ENCODE measurements at places on chromosomes 2 and 18. TPM values are rescaled to one million over a fixed set of nuclear protein-coding genes. Genes with fewer than 3 reads are reported as not detected.

Gene SLC14A1
- not detected for total RNA-seq

Gene FMNL2
- total RNA-seq: 30.5 TPM

Gene GLI2
- total RNA-seq: 6.4 TPM

Gene GALNT5
- total RNA-seq: 1.1 TPM

Gene CLK1
- 169 TPM for total RNA-seq

Gene ASB18
- not detected for total RNA-seq

Gene EN1
- total RNA-seq: not detected

Gene ST8SIA3
- 0.16 TPM for total RNA-seq

Gene CENPA
- total RNA-seq: not detected

Gene NETO1
- total RNA-seq: under 0.01 TPM

GRCh38 chr18:72235422-72235821, 308.7 kb downstream of the CBLN2 start:
- no peak for DNase-seq

GRCh38 chr2:19670303-19670702, 231.5 kb downstream of the TTC32 start:
- DNase-seq: no peak

DNA sequence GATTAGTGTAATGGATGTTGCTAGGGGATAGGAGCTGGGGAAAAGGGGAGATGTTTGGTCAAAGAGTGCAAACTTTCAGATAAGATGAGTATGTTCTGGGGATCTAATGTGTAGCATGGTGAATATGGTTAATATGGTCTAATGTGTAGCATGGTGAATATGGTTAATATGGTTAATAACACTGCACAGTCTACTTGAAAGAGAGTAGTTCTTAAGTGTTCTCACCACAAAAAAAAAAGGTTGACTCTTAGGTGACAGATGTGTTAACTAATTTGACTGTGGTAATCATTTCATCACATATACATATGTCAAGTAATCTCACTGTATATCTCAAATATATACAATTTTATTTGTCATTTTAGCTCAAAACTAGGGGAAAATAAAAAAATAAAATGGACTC, 121.3 kb upstream of the CD226 start:
- no peak for DNase-seq

DNA sequence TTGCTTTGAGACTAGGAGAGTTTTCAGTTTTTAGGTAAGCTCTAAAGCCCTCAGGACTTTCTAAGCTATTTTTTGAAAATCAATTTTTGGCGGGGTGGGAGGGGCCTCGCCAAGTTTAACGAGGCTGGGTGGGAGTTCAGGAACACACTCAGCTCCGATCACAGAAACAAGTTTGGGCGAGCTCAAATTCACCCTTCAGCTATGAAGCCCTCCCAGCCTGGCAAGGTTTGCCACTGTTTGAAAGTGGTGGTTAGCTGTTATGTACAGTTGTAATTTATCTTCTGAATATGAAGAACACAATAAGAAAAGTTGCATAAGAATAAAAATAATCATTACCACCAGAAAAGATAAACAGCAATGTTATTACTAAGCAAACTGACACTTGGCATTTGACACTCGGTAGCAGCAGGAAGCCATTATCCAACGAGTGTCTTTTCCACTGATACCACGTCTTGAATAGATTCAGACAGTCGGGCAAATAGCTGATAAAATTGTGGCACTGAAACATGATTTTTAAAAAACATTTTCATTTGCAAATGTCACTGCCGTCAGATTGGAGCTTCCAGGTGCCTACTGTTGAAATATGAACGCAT, 59.8 kb downstream of the KCTD1 start:
- no peak for DNase-seq

DNA sequence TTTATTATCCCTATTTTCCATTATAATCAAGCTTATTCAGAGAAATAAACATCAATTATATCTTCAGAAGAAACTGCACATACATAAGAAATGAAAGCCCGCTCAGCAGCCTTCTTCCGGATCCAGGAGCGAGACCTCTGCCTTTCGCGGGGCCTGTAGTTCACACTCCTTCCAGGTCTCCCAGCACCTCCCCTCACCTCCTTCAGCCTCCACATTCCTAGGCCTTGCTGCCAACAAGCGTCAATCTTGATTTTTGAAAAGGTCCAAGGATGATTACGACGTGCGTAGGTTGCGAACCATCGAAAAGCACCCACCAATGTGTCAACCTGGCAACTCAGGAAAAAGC, 355 bp upstream of the KIDINS220 start:
- DNase-seq: no peak

DNA sequence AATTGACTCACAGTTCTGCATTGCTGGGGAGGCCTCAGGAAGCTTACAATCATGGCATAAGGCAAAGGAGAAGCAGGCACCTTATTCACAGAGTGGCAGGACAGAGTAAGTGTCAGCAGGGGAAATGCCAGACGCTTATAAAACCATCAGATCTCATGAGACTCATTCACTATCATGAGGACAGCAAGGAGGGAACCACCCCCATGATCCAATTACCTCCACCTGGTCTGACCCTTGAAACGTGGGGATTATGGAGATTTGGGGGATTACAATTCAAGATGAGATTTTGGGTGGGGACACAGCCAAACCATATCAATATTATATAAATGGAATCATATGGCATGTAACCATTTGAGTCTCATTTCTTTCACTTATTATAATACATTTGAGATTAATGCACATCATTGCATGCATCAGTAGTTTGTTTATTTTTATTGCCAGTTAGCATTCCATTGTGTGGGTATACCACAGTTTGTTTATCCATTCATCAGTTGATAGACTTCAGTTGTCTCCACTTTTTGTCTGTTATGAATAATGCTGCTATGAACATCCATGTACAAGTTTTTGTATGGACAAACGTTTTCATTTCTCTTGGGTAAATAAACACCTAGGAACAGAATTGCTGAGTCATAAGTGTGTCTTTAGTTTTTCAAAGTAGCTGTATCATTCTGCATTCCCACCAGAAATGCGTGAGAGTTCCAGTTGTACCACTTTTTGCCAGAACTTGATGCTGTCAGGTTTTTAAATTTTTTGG, 5.8 kb upstream of the SRBD1 start:
- no peak for DNase-seq

DNA sequence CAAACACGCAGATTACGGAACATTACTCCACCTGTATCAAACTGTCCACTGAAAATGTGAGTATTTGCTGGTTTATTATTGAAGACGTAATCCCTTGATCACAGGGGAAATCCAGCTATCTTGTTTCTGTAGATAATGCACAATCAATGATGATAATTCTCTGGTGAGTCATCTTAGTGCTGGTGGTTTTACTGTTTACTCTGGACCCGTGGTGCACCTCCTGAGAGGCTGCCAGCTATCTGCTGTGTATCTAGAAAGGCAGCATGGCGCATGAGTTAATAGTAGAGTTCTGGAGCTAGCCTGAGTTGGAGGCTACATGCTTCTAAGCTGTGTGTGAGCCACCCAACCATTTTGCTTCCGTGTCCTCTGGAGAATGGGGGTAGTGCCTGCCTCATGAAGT, 6.5 kb downstream of the NCAPH start:
- no peak for DNase-seq

DNA sequence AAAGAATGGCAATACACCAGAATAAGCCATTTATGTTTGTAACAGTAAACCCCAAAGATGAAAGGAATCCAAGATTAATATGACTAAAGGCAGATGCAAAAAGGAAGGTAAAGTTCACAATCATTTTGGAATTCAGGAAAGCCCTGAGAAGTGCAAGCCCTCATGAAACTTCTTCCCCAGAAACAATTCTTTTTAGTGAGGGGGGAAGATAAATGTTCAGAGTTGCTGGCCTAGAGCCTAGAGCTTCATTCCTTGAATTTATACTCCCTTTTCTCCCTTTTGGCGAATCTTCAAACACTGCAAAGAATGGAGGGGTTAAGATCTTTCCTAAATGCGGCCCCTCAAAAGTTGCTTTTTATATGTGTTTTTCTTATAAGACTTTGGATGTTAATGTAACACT, 368.8 kb downstream of the MEIS1 start:
- DNase-seq: no peak

- no peak for DNase-seq
These were observed 496.7 kb downstream of the STK39 start for GRCh38 chr2:167750675-167751074.

- DNase-seq: no peak
These were observed 373.9 kb downstream of the TSN start for GRCh38 chr2:122129399-122129798.

DNA sequence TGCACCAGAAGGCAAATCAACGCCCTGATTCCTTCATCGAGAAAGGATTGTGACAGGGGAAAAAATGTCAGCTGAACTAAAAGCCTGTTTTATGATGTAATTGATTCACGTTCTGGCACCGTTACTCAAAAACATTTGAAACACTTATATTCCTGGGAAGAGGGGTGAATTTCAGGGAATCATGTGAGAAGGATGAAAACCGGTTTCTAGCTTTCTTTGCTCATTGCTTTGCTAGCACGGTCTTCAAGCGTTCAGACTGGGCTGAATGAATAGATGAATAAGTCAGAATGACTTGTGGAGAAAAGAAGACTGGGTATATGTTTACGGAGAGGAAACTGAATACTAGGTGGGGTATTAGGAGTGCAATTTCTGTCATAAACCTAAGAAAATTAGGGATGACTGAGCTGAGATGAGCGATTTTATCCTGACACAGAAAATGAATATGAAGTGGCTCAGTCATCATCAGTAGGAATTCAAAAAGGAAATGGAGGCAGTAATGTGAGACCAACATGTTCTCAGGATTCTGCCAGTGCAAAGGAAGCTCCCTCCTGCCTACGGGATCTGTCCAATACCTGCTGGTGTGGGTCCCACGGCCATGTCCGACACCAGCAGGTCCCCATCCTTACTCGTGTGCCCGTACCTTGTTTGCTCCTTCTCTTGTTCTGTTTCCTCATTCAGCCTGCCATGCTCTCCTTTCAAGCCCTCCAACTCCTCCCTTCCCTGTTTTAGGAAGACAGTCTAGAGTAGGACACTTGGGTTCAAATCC, 124.7 kb upstream of the ARL5A start:
- DNase-seq: no peak

DNA sequence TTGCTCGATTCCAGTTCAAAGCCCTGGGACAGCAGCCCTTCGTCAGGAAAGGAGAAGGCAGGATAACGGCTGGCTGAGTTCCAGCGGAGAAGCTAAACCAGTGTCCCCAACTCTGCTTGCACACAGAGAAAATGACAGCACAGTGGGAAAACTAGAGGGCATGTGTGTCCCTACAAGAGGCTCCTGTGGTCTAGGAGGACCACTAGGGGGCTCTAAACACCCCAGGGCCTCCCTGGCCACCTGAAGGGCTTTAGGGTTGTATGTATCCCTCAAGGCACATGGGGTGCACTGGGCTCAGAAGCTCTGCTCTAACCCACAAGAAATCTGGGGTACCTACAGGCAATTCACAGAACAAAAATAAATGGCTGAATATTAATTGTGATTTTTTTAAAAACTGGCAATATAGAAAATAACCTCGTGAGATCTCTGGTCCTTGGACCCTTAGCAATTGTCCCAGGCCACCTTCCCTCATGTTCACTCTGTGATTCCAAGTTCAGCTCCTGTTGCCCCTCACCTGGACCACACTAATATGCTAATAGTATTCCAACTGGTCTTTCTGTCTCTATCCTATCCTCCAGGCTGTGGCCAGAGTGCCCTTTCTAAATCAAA, 17.5 kb downstream of the STAT1 start:
- DNase-seq: no peak

GRCh38 chr2:171402906-171403580, 30.7 kb downstream of the METTL8 start:
- DNase-seq: no peak

- peak; percentile 75 for DNase-seq
These were observed 697 bp upstream of the SPATS2L start for GRCh38 chr2:200305797-200306195.

DNA sequence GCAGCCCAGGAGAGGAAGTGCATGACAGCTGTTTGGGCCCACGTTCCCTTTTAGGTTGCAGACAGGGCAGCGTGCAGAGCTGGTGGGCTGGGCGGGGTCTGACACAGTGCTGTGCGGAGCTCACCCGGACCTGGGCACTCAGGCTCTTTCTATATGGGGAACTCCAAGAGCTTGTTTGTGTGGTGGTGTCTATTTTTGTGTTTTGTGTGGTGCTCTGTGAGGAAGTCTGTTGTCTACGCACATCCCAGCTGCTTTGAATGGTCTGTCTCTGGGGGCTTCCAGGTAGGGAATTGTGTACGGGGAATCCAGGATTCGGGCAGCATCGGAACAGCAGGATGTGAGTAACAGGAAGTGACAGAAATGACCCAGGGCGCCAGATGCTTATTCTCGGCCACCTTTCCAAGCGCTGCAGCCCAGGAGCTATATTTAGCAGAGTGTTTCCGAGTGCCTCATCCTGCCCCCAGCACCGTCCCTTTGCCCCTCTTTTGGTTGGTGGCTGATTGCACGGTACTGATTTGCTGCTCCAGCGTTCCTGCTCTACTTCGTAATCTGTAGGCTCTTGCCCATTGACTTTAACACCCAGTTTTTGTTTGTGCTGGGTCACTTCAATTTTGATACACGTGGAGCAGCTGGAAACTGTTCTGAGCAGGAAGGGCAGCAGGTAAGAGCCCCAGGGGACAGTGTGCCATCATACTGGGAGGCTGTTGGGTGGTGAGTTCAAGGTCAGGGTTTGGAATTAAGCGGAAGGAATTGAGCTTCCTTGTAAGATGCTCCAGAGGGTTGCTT, 64.7 kb downstream of the DGKD start:
- DNase-seq: peak; percentile 83

GRCh38 chr2:10620481-10620880, 69.3 kb downstream of the NOL10 start:
- no peak for DNase-seq

DNA sequence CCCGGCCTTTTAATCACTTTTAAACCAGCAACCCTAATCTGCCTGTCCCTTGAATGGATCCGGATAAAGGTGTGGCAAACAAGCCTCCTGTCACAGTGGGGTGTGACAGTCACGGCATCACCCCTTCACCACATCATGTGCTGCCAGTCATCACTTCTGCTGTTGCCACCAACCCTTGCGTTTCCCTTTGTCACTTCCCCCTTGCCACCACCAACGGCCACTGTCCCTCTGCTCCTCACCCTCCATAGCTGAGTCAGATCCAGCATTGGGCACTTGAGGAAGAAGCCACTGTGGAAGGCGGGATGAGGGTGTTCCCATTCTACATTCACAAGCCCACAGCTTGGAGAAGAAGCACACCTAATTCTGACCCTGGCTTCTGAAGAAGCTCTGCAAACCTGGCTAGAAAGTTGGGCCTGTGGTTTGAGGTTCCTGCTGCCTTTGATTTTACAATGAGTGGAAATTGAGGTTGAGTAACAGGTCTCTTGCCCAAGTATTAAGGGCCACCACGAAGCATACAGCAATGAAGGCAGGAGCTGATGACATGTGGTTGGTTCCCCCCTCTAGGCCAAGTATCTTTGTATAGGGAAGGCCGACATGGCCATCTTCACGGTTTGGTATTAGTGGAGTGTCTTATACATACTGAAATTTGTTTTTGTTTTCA, 22.9 kb upstream of the DARS1 start:
- DNase-seq: peak; percentile 72

All from sigmoid colon (tissue), 7 donors.